ENCODE measurements at places on chromosomes 16 and 17.

GRCh38 chr17:28925912-28926365, 23.1 kb upstream of the DHRS13 start:
- peak; percentile 92 for DNase-seq

DNA sequence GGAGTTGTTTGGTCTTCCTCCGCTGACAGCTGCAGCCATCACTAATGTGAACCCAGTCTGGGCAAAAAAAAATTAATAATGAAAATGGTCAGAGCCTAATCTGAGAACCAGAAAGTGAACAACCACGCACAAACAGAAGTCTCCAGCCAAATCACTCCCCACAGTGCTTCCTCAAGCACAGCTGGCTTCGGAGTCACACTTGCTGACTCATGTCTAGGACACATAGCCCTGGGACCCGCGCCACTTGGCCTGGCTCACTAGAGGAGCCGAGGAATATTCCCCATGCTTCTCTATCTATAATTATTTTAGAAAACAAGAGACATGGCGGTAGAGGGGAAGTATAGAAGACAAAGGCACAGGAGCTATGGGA, 109.1 kb downstream of the ZFHX3 start:
- peak; percentile 84 for DNase-seq

DNA sequence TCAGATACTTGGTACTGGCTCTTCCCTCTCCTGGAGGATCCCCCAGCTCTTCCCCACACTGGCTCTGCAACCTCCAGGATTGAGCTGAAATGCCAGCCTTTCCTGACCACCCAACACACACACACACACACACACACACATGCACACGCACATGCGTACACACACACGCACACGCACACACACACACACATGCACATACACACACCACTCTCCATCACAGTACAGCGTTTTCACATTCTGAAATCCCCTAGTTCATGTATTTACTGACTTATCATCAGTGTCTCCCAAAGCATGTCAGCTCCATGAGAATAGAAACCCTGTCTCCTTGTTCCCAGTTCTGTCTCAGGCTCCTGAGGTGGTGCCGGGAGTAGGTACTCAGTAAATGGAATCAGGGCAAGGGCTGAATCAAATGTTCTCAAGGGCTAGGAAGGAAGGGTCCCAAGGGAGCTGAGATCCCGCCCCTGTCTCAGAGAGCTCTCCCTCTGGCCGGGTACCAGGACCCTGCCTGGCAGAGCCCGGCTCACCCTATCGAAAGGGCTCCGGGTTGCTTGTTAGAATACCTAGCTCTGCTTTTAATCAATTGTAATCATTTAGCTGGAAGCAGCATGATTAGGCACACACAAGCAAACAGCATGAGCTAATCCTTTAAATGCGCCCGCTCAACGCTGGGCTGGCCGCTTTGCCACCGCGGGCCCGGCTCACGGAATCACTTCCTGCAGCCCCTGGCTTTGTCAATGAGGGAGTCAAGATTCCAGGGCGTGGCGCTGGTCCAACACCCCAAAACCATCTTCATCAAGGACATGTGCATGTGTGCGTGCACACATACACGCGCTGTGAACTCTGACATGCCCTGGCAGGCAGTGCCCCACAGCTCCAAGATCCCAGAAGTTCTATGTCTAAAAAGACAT, 140.7 kb downstream of the C16orf78 start:
- DNase-seq: no peak

DNA sequence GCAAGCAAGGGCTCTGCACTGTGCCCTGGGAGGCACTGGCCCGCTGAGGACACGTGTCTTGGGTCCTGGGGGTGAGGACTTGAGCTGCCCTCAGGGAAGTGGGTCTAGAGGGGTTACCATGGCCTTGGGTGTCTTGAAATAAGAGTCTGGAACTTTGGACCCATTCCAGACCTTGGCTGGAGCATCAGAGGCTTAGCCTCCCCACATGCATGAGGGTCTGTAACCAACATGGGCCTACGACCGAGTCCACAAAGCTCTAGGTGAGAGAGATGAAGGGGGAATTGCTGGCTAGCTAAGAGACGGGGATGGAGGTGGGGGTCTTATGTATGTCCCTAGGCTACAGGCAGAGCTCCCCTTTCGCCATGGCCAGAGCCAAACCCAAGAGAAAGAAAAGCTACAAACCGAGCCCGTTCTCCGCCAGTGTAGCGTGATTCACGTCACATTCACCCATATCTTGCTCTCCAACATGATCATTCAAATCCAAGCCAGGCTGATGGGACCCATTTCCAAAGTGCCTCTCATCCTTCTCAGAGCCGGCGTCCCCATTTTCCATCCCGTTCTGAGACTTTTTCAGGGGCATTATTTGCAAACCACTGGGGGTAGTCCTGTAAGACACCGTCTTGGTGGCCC, 120.1 kb downstream of the CDYL2 start:
- no peak for DNase-seq
